ENCODE measurements at places on chromosomes 11 and 22. TPM values are rescaled to one million over a fixed set of nuclear protein-coding genes. Genes with fewer than 3 reads are reported as not detected.

Gene IFITM10
- total RNA-seq, result 159 TPM

Gene SLC35E4
- 7.9 TPM for total RNA-seq

Gene KRTAP5-9
- 0.36 TPM for total RNA-seq

Gene FGF3
- not detected for total RNA-seq

Gene MUC6
- not detected for total RNA-seq
